Cortex of kidney (tissue), 1 donor: ENCODE measurements at places on chromosomes 13 and 19.

- no peak for DNase-seq
Observed at GRCh38 chr13:40331802-40332201, 334.6 kb downstream of the FOXO1 start.

DNA sequence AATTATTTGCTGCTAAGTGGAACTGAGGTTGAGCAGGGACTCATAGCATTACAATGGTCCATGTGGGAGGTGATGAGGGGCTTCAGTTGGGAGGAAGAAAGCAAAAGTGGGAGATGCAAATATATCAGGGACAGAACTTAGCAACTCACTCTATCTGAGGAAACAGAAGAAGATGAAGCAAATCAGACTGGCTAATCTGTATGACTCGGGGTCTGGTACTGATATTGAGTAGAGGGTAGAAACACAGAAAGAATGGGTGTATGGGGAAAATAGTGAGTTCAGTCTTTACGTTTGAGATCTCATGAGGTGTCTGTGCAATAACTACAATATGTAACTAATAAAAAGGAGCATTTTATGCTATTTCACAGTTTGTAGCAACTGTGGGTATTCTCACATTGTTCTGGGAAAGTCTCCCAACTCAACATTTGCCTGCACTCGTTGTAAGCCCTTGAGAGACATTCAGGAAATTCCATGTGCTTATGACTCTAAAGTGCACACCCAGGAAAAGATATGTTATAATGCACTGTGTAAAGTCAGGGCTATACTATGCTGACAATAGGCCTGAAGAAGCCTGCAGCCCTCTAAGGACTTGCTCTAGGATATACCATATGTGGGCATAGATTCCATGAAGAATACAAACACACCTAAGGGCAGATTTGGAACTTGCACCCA, 183.5 kb downstream of the SPRY2 start:
- no peak for DNase-seq

DNA sequence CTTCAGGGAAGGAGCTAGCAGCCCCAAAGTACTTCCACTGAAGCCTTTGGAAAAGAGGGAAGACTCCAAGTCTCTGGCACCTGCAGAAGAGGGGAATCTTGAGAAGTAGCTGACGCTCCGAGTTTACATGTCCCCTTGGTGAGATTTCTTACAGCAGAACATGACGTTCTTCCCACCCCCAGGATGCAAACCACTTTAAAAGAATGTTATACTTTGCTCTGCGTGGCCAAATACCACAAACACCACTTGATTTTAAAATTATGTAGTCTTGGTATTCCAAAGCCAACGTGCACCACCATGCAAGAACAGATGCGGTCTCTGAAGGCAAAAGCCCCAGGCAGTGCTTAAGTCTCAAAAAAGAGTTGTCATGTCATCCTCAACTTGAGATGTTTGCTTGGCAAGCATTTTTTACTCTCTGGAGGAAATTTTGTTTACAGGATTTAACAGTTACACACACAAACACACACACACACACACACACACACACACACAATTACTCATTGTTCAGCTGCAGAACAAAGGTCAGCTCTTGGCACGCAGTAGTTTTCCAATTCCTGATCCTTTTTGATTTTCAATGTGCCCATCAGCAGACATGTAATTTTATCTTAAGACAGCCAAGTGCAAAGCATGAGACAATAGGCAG, 106.1 kb downstream of the RGCC start:
- no peak for DNase-seq

DNA sequence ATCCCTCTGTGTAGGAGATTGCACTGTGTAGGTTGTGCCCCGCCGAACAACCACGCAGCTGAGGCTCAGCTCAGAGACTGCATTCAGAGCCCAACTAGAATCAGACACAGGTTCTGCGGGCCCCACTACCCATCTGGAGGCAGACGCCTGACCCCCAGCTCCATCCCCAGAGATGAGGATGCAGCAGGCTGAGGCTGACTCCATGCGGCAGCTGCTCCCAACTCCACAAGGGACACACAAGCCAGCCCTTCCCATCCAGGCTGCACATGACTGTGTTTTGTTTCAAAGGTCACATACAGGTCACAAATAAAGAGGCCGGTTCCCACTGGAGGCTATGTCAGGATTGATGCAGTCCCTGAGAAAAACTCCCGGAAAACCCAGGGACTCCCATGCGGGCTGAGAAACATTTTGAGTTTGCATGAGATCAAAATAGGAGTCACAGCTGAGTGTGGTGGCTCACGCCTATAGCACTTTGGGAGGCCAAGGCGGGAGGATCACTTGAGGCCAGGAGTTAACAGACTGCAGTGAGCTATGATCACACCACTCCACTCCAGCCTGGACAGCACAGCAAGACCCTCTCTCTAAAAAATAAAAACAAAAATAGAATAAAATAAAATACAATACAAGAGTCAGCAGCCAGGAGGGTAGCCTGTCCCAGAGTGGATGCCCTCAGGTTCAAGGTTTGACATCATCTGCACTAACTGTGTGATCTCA, 14.0 kb downstream of the ELL start:
- no peak for DNase-seq

- DNase-seq = no peak
Observed at GRCh38 chr13:51523082-51523518, 61.2 kb upstream of the WDFY2 start.

- DNase-seq = no peak
Observed at GRCh38 chr19:2176337-2176994, 12.7 kb downstream of the DOT1L start.

- no peak for DNase-seq
Observed at GRCh38 chr13:33204130-33204927, 81.2 kb downstream of the STARD13 start.

GRCh38 chr19:425056-425455, 16.1 kb upstream of the C2CD4C start:
- no peak for DNase-seq

- DNase-seq = no peak
Observed at GRCh38 chr13:43072394-43072793, 49.0 kb downstream of the DNAJC15 start.
